ENCODE measurements at places on chromosomes 5 and 9.

GRCh38 chr5:172573120-172573882, 67.8 kb upstream of the NEURL1B start:
- no peak for DNase-seq

- peak; percentile 36 for DNase-seq
Measured at GRCh38 chr9:16729651-16730050, 140.8 kb downstream of the BNC2 start.

- no peak for DNase-seq
Measured at GRCh38 chr5:115472271-115473025, 72.1 kb downstream of the FEM1C start.

DNA sequence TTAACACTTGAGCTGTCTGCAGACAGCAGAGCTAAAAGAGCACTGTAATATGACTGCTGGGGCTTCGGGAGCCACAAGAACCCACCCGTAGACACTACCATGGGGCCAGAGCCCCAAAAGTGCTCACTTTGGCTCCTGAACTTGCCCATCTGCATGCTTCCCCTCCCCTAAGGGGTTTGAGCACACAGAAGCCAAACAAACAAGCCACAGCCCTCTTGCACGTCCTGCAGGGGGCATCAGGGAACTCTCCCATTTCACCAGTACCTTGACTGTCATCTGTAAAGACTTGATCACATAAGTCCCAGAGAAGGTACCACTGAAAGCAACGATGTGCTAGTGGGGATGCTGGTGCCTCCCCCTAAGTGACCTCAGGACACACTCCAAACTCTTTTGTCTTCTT, 681.8 kb downstream of the SEMA5A start:
- peak; percentile 7 for DNase-seq

DNA sequence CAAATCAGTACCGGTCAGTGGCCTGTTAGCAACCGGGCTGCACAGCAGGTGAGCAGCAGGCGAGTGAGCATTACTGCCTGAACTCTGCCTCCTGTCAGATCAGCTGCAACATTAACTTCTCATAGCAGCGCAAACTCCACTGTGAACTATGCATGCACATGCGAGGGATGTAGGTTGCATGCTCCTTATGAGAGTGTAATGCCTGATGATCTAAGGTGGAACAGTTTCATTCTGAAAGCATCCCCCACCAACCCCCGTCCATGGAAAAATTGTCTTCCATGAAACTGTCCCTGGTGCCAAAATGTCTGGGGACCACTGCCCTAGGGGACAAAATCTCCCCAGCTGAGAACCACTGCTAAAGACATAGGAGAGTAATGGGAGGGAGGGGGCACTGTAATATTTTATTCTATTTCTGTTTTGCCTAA, 51.1 kb downstream of the P4HA2 start:
- DNase-seq, result no peak

DNA sequence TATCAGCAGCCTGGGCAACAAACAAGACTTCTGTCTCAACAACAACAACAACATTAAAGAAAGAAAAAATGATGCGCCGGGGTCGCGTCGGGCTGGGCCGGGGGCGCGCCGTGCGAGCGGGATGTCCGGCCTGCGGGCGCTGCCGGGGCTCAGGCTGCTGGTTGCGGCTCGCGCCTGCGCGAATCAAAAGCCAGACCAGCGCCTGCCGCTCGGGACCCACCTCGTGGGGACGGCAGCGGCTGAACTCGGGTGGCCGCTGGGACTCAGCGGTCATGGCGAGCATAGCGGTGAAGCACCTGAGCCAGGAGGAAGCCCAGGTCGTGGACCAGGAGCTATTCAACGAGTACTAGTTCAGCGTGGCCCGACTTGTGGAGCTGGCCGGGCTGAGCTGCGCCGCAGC, 11.9 kb upstream of the NHP2 start:
- DNase-seq, result no peak

DNA sequence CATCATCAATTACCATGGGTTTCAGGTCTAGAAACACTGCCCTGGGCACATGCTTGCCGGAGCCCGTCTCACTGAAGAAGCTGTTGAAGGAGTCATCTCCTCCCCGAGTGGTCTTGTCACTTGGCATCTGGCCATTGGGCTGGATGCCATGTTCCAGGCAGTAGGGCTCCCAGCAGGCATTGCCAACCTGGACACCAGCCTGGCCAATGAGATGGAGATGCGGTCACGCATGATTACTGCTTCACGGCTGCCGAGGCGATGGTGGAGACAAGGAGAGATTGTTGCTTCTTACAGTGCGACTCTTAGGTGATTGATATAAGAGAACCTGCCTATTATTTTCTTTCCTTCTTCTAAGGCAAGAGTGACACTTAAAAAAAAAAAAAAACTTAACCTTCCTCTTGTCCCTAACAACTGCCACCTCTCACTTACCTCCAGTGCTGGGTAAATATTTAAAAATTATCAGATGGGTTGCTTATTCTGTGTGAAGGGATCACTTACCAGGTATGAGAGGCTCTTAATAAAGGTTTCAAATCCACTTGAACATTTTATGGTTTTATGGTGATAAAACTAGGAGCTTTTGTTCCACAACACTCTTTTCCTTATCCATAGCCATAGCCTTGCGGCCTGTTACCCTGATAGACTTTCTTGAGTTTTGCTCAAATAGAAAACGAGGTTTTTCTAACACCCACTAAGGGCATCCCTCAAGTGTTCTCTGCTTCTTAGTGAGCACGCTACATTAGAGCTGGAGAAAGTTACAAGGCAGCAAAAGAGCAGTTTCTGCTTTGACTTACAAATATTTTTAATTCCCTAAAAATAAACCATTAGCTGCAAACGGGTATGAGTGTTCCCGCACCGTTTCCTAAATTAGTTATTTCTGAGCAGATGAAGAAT, 41.2 kb downstream of the NIM1K start:
- DNase-seq, result peak; percentile 91

DNA sequence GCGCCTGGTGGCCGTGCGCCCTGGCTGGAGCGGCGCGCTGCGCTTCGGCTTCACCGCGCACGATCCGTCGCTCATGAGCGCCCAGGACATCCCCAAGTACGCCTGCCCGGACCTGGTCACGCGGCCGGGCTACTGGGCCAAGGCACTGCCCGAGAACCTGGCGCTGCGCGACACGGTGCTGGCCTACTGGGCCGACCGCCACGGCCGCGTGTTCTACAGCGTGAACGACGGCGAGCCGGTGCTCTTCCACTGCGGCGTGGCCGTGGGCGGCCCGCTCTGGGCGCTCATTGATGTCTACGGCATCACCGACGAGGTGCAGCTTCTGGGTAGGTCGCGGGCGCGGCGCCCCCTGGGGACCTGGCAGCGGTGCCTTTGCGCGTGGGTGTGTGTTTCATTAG, 28.9 kb downstream of the NEURL1B start:
- no peak for DNase-seq

DNA sequence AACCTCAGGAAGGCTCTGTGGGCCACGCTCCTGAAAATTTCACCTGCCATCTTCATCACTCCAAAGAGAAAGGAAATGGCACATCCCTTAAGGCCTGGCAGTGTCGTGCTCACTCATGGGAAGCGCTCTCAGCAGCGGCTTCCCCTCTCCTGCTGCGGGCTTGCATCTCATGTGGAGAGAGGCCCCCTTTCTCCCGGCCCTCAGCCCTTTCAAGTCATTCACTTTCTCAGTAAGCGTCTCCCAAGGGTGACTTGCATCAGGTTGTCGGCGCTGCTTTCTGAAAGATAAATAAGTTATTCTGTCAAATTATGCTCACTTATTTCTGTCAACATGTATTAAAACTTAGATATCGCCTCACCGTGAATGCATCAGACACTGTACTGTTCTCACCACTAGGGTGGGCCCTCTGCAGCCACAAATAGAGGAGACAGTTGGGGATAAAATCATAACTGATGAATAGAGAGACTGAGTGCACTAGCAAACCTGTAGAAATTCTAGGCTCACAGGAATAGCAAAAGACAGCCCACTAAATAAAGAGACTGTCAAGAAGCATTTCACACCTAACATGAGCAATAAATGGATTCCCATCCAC, 174.6 kb downstream of the RFK start:
- DNase-seq, result no peak

DNA sequence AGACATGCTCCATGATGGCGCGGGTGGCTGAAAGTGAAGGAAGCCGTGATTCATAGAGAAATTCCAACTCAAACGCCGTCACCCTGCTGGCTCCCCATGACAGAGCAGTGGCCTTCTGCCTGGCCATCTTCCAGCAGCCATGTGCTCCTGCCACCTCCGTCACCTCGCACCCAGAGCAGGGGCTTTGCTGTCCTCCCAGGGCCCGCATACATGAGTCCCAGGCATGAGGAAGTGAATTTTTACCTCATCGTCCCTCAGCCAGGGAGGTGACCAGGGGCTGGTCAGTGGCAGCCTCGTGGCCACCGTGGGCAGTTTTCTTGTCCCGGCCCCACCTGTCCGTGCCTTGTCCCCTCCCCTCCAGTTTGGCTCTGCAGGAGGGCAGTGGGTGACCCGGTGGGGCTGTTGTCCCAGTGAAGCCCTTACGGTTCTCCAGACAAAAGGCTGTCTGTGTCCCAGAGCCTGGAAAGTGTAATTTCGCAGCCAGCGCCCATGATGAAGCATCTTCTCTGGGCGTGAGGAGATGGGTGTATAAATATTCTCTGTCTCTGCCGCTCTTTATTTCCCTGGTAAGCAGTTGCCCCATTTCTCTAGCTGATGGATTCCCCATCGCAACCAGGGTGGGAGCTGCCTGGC, 124.0 kb upstream of the LMX1B start:
- no peak for DNase-seq

DNA sequence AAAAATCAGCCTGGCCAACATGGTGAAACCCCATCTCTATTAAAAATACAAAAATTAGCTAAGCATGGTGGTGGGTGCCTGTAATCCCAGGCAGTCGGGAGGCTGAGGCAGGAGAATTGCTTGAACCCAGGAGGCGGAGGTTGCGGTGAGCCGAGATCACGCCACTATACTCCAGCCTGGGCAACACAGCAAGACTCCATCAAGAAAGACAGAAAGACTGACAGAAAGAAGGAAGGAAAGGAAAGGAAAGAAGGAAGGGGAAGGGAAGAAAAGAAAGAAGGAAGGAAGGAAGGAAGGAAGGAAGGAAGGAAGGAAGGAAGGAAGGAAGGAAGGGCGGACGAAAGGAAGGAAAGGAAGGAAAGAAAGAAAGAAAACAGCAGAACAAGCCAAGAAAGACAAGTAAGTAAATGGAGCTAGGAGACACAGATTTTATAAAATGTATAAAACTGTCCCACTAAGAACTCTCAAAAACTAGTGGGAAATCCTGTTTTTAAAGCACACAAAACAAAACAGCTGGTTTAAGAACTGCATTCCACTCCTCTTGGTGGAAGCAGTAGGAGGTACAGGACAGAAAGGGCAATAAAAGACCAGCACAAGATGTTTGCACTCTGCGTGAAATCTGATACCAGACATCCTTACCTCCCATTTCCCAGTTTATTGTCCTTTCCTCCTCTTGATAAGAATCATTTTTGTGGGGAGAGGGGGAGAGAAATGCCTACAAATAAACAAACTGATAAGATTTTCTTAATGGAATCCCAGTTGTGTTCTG, 46.7 kb downstream of the MYO10 start:
- peak; percentile 25 for DNase-seq

DNA sequence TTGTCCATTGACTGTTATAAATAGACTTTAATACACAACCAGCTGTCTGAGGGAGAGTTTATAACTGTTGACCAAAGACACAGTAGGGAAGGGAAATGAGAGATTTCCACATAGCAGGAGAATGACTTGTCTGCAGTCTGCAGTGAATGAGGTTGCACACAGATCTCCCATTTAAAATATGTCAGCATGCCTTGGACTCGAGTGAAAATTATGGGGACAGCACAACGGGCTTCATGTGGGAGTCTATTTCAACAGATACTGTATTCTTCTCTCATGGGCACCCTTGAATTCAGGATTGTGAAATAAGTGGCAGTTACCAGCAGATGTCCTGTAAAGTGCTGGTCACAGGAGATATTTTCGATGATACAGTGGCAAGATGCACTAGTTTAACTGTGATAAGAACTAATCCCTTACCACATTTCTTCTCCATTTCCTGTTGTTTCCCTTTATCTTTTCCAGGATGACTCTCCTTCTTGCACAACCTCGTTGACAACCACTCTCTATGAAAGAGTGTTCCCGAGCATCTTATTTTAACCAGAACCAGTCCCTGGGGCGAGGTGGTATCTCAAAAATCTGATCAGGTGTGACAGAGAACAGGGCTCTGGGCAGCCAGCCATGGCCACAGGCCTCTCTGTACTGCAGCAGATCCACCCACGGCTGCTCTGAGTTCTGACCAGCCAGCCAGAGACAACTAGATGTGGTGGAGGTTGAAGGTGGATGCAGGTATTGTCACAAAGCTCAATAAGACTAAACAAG, 51.5 kb upstream of the MAP3K1 start:
- peak; percentile 17 for DNase-seq

DNA sequence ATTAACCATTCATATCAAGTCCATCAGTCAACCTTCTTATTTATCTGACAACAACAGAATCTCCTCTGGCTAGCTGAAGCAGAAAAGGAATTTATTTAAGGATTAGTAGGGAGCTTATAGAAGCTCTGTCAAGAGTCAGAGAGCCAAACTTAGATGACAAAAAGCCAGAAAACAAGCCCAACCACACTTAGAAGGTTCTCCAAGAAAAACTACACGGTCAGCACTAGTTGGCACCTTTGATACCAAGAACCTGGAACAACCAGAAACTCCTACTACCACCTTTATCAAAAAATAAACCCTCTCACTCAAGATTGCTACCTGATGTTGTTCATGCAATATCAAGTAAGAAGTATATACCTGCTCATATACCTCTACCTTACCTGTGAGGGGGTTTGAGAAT, 36.9 kb downstream of the RANBP6 start:
- no peak for DNase-seq

DNA sequence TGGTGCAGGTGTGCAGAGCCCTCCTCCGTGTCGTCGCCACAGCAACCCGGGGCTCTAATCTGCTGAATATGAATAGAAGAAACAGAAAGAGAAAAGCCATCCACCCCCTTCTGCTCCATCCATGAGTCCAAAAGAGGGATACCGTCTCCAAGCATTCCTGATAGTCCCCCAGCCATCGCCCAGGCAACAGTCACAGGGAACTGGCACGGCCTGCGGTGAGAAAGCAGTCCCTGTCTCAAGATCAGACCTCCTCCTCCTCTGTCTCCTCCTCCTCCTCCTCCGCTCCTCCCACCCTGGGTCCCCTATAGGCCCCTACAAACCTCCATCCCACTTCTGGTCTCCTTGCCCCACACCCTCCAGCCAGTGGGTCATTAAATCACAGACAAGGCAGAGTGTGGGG, 308.1 kb upstream of the MPDZ start:
- DNase-seq, result no peak

DNA sequence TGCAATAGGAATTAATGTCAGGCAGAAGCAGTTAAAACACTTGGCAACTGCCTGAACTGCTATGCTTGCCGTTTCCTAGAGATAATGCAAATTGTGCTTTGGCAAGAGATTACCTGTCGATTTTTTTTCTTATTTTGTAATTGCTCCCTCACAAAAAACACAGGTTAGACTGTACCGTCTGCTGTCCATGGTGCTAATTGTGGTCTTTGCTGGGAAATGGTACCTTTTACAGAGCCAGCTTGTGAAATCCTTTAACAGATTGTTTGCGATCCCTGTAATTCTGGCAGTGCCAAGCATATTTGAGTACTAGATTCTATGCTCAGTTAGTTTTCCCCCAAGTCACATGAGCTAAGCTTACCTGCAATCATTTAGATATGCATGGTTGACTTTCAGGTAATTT, 2125.8 kb upstream of the WWC1 start:
- no peak for DNase-seq

- no peak for DNase-seq
Measured at GRCh38 chr9:81559197-81559596, 130.2 kb downstream of the TLE1 start.
